ENCODE measurements at places on chromosomes 6 and 20.

- no peak for DNase-seq
Observed at GRCh38 chr20:57260934-57261333, 5.5 kb downstream of the BMP7 start.

DNA sequence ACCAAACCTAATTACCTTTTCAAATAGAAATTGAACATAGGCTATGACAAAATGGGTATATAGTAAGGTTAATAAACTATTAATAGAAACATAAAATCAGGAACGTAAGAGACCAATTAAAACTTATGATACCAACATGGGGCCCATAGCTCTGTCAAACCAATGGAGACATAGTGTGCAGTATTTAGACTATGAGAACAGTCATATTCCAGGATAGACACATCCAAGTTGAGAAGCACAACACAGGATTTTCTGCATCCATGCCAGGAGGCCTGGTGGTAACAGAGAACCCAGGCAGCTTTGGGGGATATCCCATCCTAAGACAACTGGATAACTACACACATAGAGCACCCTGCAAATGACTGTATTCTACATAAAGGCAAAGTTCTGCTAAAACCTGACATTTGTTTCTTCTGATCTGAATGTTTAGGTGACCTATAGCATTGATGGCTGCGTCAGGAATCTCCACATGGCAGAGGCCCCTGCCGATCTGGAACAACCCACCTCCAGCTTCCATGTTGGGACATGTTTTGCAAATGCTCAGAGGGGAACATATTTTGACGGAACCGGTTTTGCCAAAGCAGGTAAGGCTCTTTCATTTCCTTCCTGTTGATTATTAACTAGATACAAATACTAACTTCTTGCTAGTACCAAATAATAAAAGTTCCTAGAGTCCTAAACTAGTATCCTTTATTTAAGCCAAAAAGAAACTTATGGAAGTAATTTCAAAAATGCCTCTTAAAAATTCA lies 202.7 kb downstream of the ARHGAP18 start:
- DNase-seq, result no peak

DNA sequence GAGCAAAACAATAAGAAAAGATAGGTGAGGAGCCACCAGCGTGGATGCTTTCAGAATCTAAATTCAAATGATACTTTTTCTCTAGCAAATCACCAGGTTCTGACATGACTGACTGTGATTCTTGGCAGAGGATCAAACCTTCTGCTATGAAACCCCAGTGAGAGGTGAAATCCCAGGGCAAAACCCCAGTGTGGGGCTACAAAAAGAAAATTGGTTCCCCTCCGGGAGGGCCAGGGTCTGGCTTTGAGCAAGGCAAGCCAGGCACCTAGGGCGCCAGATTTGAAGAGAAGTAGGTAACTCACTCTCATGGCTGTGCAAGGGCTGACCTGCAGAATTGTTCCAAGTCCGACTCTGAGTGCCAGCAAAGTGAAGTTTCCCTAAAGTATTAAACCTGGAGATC lies 20.2 kb upstream of the RALGAPA2 start:
- no peak for DNase-seq

GRCh38 chr6:154438882-154439415 lies 71.5 kb downstream of the CNKSR3 start:
- no peak for DNase-seq

DNA sequence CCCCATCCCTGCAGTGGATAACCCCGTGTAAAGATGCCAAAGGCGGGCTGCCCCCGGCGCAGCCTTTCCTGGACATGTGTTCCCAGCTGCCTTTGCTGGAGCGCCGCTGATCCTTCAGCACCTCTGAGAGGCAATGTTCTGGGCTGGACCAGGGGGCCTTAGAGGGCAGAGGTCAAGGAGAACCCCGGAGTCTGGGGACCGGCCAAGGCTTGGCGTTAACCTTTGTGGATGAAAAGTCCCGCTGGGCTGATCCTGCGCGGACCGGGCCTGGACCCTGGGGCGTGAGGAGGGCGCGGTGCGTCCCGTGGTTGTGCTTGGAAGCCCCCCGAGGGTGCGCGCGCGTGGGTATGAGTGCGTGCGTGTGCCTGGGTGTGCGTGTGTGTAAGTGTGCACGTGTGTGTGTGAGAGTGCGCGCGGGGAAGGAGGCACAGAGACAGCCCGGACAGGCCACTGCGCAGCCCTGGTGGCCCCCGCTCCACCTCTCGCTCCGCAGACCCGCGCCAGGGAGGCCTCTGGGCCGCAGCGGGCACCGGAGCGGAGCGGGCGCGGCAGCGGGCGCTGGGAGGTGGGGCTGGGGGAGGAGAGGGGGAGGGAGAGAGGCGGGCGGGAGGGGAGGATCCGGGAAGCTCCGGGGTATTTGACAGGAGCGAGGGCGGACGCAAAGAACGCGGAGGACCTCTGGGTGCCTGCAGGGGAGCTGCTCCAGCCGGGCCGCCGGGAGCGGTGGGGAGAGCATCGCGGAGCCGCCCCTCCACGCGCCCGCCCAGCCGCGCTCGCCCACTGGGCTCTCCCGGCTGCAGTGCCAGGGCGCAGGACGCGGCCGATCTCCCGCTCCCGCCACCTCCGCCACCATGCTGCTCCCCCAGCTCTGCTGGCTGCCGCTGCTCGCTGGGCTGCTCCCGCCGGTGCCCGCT lies at the start of gene SMOC2:
Gene SMOC2, plus strand, starts transcription at position 665 of the 914 bp plus-strand sequence. Its CDS starts 187 bp downstream, at position 852.
- DNase-seq, result no peak

GRCh38 chr20:63319164-63320040 lies 26.4 kb downstream of the COL20A1 start:
- no peak for DNase-seq

DNA sequence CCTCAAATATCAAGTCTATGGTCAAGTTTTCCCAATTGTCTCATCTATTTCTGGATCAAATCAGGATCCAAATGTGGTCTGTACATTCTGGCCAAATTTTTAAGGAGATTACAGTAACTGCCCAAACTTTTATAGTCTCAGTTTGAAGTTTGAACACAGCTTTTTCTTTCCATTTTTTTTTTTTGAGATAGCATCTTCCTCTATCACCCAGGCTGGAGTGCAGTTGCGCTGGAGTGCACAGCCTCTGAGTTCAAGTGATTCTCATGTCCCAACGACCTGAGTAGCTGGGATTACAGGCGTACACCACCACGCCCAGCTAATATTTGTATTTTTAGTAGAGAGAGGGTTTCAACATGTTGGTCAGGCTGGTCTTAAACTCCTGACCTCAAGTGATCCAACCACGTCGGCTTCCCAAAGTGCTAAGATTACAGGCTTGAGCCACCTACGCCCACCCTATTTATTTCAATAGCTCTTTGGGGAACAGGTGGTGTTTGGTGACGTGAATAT lies 84.9 kb upstream of the CARMIL1 start:
- no peak for DNase-seq

GRCh38 chr6:36492621-36493020 lies 49.8 kb downstream of the KCTD20 start:
- no peak for DNase-seq

DNA sequence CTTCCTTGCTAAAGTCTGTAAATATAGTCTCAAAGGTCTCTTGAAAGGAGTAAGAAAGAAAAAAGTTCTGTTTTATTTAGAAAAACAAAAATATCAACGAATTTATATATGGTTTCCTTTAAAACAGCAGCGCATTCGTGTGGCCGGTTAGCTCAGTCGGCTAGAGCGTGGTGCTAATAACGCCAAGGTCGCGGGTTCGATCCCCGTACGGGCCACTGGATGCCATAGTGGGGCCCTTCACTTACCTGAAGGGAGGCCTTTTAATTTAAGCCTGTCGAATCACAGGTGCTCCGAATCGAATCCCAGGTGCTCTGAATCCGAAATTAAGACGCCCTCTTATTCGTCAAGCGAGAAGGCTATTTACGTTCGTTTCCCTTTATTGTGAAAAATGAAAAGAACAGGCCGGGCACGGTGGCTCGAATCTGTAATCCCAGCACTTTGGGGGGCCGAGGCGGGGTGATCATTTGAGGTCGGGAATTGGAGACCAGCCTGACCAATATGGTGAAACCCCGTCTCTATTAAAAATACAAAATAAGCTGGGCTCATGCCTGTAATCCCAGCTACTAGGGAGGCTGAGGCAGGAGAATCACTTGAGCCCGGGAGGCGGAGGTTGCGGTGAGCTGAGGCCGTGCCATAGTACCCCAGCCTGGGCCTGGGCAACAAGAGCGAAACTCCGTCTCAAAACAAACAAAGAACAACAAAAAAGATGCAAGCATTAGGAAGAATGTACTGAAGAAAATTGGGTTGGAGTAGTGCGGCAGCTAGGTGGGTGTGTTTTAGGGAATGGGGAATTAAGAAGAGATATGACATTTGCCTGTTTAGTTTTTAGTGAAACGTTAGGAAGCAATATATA lies 195.8 kb upstream of the ZNF184 start:
- DNase-seq, result no peak

GRCh38 chr6:155319902-155320301 lies 5.6 kb upstream of the TFB1M start:
- DNase-seq, result no peak

DNA sequence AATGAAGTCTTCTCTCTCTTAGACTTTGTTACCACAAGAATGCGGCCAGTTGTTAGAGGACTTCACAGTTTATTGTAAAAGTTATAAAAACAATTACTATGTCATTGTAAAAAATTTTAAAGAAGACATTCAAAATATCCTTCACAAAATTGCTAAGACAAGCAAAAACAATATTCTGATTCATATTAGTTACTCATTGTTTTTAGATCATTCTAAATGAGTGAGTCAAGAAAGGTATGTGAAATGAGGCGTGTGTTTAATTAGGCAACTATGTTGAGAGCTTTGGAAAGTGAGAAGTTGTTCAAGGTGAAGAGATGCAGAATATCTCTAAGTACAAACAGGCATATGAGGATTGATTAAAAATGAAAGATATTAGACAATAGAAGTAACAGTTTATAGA lies 875.3 kb downstream of the EYS start:
- no peak for DNase-seq

GRCh38 chr6:31958741-31959739 lies at the start of the genes NELFE and SKIC2:
Gene NELFE (minus strand): TSS chr6:31958971. CDS start chr6:31958446, 525 bp downstream.
Gene SKIC2 (plus strand): TSS chr6:31959175. CDS start chr6:31959193, 18 bp downstream.
- peak; percentile 98 for DNase-seq
